Heart right ventricle (tissue), 16 donors: ENCODE measurements at places on chromosomes 5 and 9.

- no peak overlapping the region for H3K27ac ChIP-seq
- no peak for DNase-seq
- no peaks in the 10 kb centered on the region for H3K4me1 ChIP-seq
- H3K36me3 ChIP-seq = no peaks in the 10 kb centered on the region
Measured at GRCh38 chr9:130745210-130745800, 51.7 kb downstream of the EXOSC2 start.

DNA sequence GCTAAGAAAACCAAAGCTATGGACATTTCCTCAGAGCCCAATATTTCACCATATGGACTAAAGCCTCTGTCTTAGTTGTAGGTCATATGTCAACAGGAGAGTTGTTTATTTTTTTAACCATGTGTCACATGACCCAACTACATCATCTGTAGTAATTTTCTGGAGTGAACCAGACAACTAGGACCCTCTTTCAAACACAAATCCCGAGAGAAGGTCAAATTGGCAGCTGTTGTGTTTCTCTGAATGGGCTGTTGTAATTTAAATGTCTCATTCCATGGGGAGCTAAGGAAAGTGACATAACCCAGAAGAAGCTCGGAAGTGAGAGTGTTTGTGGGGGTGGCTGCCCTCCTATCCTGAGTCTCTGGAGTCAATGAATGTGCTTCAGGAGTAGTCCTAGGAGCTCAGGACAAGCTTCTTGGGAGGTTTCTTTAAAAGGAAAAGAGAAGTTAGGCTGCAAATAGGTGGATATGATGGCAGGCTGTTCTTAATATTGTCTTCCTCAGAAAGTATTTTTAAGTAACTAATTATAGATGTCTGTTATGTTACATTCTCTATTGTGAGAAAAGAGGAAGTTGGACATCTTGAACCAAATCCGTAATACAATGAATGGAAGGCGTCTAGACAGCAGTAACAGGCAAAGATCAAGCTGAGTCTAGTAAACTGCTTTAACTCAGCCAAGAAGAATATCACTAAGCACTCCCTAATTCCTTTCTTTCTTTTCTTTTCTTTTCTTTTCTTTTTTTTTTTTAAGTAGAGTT, 50.1 kb downstream of the TMEM167A start:
- no peaks in the 10 kb centered on the region for H3K4me1 ChIP-seq
- H3K4me3 ChIP-seq = no peak overlapping the region
- H3K27me3 ChIP-seq = no peaks in the 10 kb centered on the region
- H3K27ac ChIP-seq = no peak overlapping the region
- DNase-seq = no peak

DNA sequence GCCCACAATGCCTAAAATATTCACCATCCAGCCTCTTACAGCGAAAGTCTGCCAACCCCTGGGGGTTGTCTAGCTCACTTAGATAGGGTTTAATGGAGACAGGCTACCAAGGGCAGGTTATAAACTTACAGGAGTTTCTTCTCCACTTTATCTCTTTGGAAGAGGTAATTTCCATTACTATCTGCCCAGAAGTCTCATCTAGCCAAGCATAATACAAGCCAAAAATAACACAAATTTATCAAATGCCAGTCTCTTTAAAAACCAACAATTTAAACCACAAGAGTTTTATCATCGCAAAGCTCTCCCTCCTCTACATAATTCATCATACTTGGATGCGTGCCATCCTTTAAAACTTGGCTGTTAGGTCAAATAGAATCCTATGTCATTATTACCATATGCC, 6.2 kb downstream of the RBM22 start:
- H3K36me3 ChIP-seq = peaks cover 75% of the 10 kb centered on the region
- H3K4me3 ChIP-seq = no peak overlapping the region
- H3K27ac ChIP-seq = no peak overlapping the region
- H3K4me1 ChIP-seq = peaks cover 10% of the 10 kb centered on the region
- no peaks in the 10 kb centered on the region for H3K27me3 ChIP-seq

GRCh38 chr9:123359106-123359505, 3.1 kb downstream of the CRB2 start:
- no peaks in the 10 kb centered on the region for H3K27me3 ChIP-seq
- no peak overlapping the region for H3K4me3 ChIP-seq
- no peaks in the 10 kb centered on the region for H3K36me3 ChIP-seq
- H3K27ac ChIP-seq = no peak overlapping the region
- no peak for DNase-seq

GRCh38 chr9:24912767-24913166, 367.1 kb upstream of the IZUMO3 start:
- H3K4me1 ChIP-seq = no peaks in the 10 kb centered on the region
- no peak overlapping the region for H3K27ac ChIP-seq
- DNase-seq = no peak
- H3K36me3 ChIP-seq = no peaks in the 10 kb centered on the region
- no peaks in the 10 kb centered on the region for H3K27me3 ChIP-seq
- no peak overlapping the region for H3K4me3 ChIP-seq

DNA sequence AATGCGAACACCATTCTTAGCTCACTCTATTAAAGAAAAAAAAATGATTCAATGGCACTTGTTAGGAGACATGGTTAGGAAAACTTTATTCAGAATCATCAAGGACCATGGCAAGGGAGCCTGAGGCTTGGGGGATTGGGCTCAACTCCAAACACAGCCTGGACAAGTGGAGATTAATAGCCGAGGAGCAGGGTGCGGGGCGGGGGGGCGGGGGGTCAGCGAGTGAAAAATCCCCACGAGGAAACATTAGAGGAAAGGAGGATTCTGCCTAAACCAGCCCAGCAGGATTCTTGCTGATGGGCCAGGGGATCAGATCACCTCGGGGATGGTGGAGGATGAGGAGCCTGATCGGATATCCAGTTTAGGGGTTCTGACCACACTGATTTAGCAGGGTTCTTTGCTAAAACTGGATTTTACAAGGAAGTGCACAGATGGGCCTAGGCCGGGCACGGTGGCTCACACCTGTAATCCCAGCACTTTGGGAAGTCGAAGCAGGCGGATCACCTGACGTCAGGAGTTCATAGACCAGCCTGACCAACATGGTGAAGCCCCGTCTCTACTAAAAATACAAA, 24.4 kb upstream of the FIBCD1 start:
- no peaks in the 10 kb centered on the region for H3K36me3 ChIP-seq
- no peak overlapping the region for H3K4me3 ChIP-seq
- DNase-seq = no peak
- H3K27ac ChIP-seq = no peak overlapping the region
- H3K4me1 ChIP-seq = peaks cover 6% of the 10 kb centered on the region

GRCh38 chr5:33612386-33612785, 171.6 kb downstream of the TARS1 start:
- H3K36me3 ChIP-seq = peaks cover 9% of the 10 kb centered on the region
- no peaks in the 10 kb centered on the region for H3K4me1 ChIP-seq
- H3K27ac ChIP-seq = no peak overlapping the region
- no peak overlapping the region for H3K4me3 ChIP-seq
- H3K27me3 ChIP-seq = no peaks in the 10 kb centered on the region
- DNase-seq = no peak

- no peaks in the 10 kb centered on the region for H3K4me1 ChIP-seq
- H3K27ac ChIP-seq = no peak overlapping the region
- DNase-seq = no peak
Measured at GRCh38 chr5:16916262-16916878, 19.7 kb downstream of the MYO10 start.

DNA sequence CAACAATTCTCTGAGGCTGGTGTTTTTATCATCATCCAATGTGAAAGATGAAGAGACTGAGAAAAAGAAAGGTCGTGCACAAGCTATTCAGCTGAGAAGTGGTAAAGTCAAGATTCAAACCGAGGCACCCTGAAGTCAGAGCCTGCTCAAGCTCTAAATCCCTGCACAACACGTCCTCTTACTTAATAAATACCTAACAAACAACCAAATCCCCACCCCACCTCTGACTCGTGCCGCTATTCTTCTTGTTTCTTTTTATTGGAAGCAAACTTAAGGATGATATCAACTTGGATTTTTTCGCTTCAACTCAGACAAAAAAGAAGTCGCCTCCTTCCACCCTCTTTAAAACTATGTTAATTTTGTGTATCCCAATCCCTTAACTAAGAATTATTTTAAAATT, 140.2 kb downstream of the CEP120 start:
- no peaks in the 10 kb centered on the region for H3K36me3 ChIP-seq
- no peaks in the 10 kb centered on the region for H3K4me1 ChIP-seq
- H3K27ac ChIP-seq = no peak overlapping the region
- no peak overlapping the region for H3K4me3 ChIP-seq
- DNase-seq = no peak

DNA sequence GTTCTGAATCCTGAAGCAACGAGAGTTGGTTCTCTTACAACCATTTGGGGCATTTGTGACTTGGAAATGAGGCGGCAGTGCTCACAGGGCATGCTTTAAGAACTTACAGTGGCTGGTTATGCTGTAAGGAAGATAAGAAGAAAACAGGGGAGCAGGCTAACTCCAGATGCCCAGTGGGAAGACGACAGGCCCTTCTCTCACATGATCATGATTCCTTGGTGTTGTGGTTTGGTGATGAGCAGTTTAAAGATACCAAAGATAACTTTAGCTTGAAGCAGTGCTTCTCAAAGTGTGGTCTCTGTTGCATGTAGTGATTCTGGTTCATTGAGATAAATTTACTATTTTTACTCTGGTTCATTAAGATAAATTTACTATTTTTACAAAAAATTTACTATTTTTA, 2.6 kb upstream of the HABP4 start:
- H3K4me3 ChIP-seq = no peak overlapping the region
- no peak overlapping the region for H3K27ac ChIP-seq
- no peaks in the 10 kb centered on the region for H3K36me3 ChIP-seq
- peaks cover 21% of the 10 kb centered on the region for H3K4me1 ChIP-seq
- H3K27me3 ChIP-seq = no peaks in the 10 kb centered on the region

GRCh38 chr5:111237470-111237869, 13.3 kb downstream of the CAMK4 start:
- no peaks in the 10 kb centered on the region for H3K27me3 ChIP-seq
- H3K36me3 ChIP-seq = no peaks in the 10 kb centered on the region
- no peak overlapping the region for H3K27ac ChIP-seq
- no peak for DNase-seq

GRCh38 chr5:64854855-64855254, 86.1 kb downstream of the CWC27 start:
- H3K27me3 ChIP-seq = no peaks in the 10 kb centered on the region
- no peak overlapping the region for H3K4me3 ChIP-seq
- no peak overlapping the region for H3K27ac ChIP-seq
- H3K36me3 ChIP-seq = peaks cover 5% of the 10 kb centered on the region

DNA sequence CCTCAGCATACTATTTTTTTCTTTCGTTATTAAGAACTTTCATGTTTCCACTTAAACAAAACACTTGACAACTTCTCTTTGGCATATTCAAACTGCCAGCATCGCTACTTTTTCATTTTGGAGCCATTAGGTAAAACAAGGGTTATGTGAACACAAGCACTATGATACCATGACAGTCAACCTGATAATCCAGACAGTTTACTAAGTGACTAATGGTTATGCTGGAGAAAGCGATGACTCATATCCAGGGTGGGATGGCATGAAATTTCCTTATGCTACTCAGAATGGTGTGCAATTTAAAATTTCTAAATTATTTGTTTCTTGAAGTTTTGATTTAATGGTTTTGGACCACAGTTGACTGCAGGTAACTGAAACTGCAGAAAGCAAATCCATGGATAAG, 29.9 kb upstream of the PRSS3 start:
- no peak overlapping the region for H3K27ac ChIP-seq
- no peaks in the 10 kb centered on the region for H3K27me3 ChIP-seq
- no peak for DNase-seq

GRCh38 chr5:68071736-68072135, 143.8 kb upstream of the PIK3R1 start:
- H3K36me3 ChIP-seq = no peaks in the 10 kb centered on the region
- H3K4me3 ChIP-seq = no peak overlapping the region
- peaks cover 5% of the 10 kb centered on the region for H3K4me1 ChIP-seq

- H3K27me3 ChIP-seq = no peaks in the 10 kb centered on the region
- no peak overlapping the region for H3K27ac ChIP-seq
- DNase-seq = no peak
- H3K36me3 ChIP-seq = peaks cover 48% of the 10 kb centered on the region
Measured at GRCh38 chr5:143383988-143384387, 19.5 kb downstream of the NR3C1 start.

DNA sequence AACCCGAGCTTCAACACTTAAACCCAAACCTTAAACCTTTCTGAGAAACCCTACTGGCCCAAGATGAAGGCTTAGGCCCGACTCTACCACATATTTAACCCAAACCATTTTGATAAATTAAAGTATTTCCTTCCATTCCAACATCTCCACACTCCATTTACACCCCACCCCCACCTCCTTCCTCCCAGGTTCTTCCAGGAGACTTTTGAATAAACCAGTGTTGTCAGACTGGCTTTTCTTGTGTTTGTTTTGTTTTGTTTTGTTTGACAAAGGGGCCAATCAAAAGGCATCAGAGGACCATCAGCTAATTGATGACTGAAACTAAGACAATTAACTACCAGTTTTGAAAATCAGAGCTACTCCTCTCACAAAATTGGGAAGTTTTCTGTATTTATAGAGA, 4.6 kb upstream of the ZNF608 start:
- H3K27me3 ChIP-seq = no peaks in the 10 kb centered on the region
- H3K36me3 ChIP-seq = no peaks in the 10 kb centered on the region

GRCh38 chr9:129458663-129459546, 162.0 kb downstream of the C9orf50 start:
- DNase-seq = peak; percentile 71
- H3K27me3 ChIP-seq = no peaks in the 10 kb centered on the region
- H3K27ac ChIP-seq = peak overlapping the region; percentile 83
- H3K4me3 ChIP-seq = no peak overlapping the region
